ENCODE measurements at places on chromosomes 2 and 18. TPM values are rescaled to one million over a fixed set of nuclear protein-coding genes. Genes with fewer than 3 reads are reported as not detected.

SIX2 gene
- polyA plus RNA-seq: 30.5 TPM

AKAIN1 gene
- polyA plus RNA-seq: not detected

SLC40A1 gene
- polyA plus RNA-seq: 58.0 TPM

PROKR1 gene
- 0.56 TPM for polyA plus RNA-seq

STON1 gene
- polyA plus RNA-seq: 24.4 TPM
